ENCODE measurements at places on chromosomes 1 and 21. TPM values are rescaled to one million over a fixed set of nuclear protein-coding genes. Genes with fewer than 3 reads are reported as not detected.

PTPN22 gene
- total RNA-seq, result 4.6 TPM

HSD3B1 gene
- not detected for total RNA-seq

SLC16A4 gene
- total RNA-seq, result 8.0 TPM

CRYAA gene
- total RNA-seq, result not detected

TSEN15 gene
- total RNA-seq, result 27.7 TPM

IL10 gene
- 5.2 TPM for total RNA-seq

KRTAP12-2 gene
- not detected for total RNA-seq

GRCh38 chr1:37360011-37360410 is 114.4 kb upstream of the ZC3H12A start:
- no peak for DNase-seq

- peak; percentile 64 for DNase-seq
These were observed 59.7 kb downstream of the MATN1 start for GRCh38 chr1:30663596-30664091.

- no peak for DNase-seq
These were observed 274.8 kb upstream of the AJAP1 start for GRCh38 chr1:4379451-4380175.

DNA sequence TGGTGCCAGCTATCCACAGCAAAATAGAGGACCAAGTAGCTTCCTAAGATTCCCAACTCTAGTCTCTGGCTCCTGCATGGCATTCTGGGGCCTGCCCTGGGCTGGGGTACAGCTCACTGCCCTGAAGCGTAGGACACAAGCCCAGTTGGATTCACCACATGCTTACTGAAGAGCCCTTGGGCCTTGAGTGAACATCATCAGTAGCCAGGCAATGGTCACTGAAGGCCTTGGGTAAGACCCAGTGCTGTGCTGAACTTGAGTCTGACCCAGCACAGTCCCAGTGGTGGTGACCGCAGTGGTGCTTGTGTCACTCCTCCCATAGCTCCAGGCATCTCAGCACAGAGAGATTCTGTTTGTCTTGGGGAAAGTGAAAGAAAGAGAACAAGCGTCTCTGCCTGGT is 7.7 kb upstream of the LCE3A start:
- DNase-seq, result no peak

DNA sequence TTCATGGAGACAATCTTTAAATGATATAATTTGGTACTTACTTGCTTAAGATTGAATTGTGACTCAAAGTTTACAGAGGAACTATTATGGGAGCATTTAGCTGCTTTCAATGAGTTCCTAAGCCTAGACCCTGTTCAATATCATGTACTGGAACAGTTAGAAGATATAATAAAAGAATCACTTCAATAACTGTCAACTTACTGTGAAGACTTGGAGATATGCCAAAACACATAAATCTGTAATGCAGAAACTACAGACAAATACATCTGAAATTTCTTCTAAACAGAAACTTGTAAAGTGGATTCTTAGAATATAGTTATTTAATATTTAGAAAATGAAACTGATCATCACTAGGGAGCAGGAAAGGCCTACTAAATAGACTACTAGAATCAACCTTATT is 259.3 kb downstream of the HLX start:
- no peak for DNase-seq

DNA sequence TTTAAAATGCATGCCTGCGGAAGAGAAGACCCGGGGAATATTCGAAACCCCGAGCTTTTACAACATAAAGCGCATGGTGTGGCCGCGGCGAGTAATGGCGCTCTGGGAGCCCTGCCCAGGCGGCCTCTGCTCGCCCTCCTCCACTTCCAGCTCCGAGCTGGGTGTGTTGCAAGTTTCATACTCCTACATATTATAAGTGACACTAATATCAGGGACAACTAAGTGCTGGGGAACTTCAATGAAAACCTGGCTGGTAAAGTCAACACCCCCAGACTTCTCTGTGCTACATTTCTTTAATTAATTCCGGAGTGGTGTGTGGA is 11.8 kb downstream of the SIM2 start:
- DNase-seq, result no peak

DNA sequence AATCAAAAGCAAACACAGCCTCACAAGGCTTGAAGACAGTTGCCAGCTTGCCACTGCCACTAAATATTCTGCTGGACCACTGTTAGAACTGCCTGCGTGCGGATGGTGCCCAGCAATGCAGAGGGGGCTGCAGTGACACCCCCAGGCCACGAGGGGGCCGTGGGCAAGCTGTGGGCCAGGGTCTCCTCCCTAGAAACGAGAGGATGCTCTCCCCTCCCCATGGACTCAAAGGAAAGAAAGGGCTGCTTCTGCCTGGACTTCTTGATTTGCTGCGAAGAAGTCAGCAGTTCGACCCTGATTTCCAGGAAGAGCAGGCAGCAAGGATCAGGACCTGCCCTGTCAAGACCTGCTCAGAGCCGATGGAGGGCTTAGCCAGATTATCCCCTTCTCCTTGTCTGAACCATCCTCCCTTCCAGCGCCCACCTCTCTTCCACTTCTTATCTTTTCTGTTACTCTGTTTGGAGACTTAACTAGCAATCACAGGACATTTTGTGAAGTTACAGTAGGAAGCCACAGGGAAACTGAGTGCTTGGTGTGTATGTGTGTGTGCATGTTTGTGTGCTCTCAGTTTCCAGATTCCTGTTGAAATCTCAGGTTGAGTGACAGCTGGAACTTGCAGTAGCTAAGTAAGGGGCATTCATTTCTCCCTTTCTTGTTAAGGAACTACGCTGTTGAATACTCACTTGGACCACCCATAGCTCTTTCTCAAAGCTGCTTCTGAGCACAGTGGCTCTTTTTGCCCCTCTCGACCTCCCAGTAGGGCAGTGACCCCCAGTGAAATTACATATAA is 2.7 kb downstream of the MAN1C1 start:
- no peak for DNase-seq

GRCh38 chr1:45013551-45014209 is 1.6 kb downstream of the UROD start:
- DNase-seq, result no peak

GRCh38 chr1:23581219-23581618 is 21.9 kb upstream of the ID3 start:
- DNase-seq, result no peak

DNA sequence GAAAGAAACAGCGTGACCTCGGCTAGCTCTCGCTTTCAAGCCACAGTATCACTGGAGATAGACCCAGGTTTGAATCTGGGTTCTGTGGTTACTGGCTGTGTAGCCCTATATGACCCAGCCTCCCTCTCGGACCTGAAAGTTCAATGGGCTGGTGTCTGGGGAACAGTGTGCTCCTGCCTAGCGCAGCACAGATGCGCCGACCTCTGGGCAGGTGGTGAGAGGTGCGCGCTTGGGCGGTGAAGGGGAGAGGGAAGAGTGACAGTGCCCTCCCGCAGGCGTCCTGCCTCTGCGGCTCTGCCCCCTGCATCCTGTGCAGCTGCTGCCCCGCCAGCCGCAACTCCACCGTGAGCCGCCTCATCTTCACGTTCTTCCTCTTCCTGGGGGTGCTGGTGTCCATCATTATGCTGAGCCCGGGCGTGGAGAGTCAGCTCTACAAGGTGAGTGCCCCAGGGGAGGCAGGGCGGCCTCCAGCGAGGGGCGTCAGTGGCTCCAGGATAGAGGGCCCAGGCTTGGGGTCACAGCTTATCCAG is 10.5 kb downstream of the SERINC2 start:
- no peak for DNase-seq

DNA sequence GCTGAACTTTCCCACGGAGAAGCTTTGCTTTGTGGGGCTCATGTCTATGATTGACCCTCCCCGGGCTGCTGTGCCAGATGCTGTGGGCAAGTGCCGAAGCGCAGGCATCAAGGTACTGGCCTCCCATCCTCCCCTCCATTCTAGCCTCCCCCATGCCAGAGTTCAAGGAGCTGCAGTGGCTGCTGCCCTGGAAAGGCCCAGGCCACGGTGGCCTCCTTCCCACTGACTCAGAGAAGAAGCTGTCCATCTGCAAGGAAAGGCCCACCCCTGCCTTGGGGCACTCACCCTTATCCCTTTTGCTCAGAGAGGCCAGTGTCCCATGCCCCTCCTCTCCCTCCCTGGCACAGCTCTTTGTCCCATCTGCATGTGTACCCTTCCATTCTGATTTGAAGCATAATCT is 14.9 kb downstream of the ATP1A2 start:
- no peak for DNase-seq

GRCh38 chr1:197806718-197807117 is 31.4 kb upstream of the DENND1B start:
- DNase-seq, result no peak

DNA sequence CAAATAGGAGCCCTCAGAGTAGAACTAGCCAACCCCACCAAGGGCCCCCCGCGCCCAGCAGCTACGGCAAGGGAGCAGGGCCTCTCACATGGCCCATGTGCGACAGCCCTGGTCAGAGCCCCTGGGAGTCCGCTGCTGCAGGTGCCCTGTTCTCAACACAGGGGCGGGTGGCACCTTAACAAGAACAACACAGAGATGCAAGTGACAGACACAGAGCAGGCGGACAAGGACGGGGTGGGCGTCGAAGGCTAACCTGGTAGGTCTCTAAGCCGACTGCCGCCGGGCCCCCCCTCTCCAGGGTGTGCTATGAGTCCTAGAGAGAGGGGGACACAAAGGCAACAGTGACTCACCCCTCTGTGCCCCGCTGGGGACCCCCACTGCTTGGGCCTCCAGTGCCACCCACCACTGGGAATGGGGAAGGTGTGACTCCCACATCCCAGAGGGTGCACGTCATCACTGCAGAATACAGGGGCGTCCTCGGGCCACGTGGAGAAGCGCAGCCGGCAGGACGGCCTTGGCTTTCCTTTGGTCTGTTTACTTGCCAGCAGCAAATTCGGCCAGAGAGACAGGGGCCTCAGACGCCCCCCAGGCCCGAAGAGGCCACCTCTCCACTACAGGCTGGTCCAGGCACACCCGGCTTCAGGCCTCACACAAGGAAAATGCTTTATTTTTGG is 44.8 kb downstream of the PRDM15 start:
- no peak for DNase-seq

GRCh38 chr1:221477252-221477651 is 264.6 kb downstream of the DUSP10 start:
- no peak for DNase-seq

GRCh38 chr21:45155910-45156309 is 81.5 kb downstream of the ADARB1 start:
- DNase-seq, result no peak

- DNase-seq, result no peak
These were observed 1.7 kb downstream of the ASPM start for GRCh38 chr1:197144570-197145325.

DNA sequence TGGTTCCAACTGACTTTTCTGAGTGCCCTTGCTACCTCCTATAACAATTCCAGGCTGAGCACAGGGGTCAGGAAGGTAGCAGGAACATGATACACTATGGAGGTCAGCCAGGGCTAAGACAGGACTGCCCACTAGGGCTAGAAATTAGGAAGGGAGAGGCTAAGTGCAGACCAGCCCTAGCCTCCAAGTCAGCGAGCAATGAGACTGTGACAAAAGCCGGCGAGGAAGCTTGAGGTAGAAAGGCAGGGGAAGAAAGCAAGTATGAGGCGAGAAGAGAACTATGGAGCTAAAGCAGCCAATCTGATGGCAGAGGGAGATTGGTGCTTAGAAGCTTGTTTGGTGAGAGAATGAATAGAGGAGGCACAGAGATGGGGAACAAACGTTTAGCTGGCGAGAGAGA is 4.7 kb downstream of the UROD start:
- DNase-seq, result no peak

DNA sequence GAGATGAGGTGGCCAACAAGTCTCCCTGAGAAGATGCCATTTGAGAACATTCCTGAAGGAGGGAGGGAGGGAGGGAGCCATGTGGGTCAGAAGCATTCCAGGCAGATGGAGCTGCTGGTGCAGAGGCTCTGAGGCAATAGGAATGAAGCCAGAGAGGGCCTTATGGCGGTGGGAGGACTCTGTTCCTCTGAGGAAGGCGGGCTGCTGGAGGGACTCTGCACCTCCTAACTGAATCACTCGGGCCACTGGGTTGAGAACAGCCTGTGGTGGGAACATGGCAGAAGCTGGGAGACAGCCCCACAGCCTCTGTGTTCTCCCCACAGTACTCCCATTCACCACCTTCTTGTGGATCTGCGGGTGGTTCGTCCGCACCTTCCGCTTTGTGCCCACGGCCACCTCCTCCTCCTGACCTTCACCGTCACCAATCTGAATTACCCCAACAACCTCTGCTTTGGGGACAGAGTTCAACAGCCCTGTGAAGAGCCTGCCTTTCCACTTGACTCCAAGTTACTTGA is 2.4 kb upstream of the TMEM125 start:
- DNase-seq, result peak; percentile 43

- DNase-seq, result no peak
These were observed 57.3 kb downstream of the MACF1 start for GRCh38 chr1:39261712-39262221.

DNA sequence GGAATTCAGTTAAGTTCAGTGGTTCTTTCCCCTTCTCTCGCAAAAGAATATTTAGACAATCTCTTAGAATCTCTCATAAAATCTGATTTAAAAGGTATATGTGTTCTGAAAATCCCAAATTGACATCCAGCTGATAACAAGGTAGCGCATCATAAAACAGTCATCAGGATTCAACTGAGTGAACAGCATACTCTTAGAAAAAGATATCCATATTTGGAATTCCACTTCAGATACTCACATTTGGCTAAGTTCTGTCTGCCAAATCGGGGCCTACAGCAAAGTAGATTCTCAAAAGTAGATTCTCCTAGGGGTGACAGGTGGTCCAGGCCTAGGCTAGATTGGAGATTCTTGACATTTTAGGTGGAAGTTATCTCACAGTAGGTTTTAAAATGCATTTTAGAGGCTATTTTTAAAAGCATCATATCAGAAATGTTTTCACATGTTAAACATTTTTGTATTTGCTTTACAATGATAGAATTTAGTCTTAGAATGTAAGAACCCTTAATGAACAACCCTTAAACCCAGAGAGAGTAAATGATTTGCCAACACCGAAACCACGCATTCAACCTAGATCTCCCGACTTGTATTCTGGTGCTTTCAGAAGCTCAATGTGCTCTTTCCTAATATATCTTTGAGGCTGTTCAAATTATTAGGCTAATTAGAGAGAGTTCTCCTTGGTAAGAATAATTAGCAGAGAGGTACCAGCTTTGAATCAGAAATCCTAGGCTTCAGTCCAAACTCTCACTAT is 318.9 kb downstream of the LMO4 start:
- no peak for DNase-seq
